Stimulated activated naive CD8-positive, alpha-beta T cell treated with anti-CD3 and anti-CD28 coated beads, Interleukin-15, amount 100 ng/mL, for 72 hours (primary cell): ENCODE measurements at places on chromosomes 6 and 20.

GRCh38 chr20:36010076-36010475, 41.7 kb downstream of the CNBD2 start:
- DNase-seq: no peak

DNA sequence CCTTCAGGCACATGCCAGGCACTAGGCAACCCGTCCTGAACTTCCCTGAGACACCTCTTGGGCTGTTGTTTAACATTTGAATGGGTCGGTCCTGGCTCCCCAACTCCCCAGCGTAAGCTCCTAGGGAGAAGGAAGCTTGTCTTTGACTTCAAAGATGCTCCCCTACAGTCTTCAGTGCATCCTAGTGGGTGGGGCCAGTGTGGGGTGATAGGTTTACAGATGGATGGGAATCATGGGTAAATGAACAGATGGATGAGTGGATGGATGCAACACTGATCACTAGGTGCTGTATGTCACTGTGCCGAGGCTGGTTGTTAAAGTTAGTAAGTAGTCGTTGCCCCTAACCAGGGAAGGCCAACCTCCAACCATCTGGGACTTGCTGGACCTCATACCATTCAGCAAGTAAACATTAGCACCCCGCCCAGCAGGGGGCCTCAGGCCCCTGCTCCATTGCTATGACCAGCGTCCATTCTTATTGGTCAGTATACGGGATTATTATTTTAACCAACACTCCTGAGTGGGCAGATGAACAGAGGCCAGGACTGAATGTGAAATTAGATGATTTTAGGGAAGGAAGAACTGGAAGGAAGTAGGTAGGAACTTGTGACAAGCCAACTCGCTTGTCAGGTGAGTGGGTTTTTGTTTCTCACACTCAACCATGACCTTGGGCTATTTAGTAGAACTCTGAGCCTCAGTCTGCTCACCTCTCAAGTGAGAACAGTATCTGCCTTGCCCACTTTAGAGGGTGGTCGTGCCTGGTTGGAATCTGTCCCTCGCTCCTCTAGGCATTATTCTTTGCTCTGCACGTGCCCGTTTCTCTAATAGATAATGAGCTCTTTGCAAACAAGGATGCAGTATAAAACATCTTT, 82.9 kb upstream of the FOXP4 start:
- peak; percentile 42 for DNase-seq

DNA sequence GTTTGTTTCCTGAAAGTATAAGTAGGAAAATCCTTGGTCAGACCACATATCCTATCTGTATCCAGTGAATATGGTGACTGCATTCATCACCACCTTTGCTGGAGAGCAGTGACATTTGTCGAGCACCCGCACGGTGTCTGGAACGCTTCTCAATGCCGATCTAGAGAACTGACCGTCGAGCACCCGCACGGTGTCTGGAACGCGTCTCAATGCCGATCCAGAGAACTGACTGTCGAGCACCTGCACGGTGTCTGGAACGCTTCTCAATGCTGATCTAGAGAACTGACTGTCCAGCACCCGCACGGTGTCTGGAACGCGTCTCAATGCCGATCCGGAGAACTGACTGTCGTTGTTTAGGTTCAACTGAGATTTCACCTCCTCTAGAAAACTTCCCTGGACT, 67.8 kb downstream of the HUS1B start:
- no peak for DNase-seq

- no peak for DNase-seq
These were observed 23.8 kb downstream of the MAN1A1 start for GRCh38 chr6:119325559-119326265.

GRCh38 chr6:169964486-169965180, 213.2 kb downstream of the ERMARD start:
- no peak for DNase-seq

DNA sequence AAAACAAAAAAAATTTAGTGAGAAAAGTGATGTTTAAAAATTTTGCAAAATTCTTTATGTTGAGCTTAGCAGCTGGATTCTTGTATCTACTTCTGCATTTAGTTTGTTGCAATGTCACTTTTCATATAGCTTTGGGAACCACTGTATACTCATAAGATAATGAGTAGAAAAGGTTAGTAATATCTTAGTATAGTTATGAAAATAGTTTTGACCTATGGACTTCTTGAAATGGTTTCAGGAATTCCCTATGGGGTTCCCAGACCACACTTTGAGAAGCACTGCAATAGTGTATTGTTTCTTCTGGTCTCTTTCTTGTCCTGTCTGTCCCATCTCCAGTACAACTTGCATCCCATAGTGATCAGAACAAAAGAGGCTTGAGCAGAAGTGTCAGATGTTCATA, 29.4 kb downstream of the PPP1R16B start:
- DNase-seq: no peak

DNA sequence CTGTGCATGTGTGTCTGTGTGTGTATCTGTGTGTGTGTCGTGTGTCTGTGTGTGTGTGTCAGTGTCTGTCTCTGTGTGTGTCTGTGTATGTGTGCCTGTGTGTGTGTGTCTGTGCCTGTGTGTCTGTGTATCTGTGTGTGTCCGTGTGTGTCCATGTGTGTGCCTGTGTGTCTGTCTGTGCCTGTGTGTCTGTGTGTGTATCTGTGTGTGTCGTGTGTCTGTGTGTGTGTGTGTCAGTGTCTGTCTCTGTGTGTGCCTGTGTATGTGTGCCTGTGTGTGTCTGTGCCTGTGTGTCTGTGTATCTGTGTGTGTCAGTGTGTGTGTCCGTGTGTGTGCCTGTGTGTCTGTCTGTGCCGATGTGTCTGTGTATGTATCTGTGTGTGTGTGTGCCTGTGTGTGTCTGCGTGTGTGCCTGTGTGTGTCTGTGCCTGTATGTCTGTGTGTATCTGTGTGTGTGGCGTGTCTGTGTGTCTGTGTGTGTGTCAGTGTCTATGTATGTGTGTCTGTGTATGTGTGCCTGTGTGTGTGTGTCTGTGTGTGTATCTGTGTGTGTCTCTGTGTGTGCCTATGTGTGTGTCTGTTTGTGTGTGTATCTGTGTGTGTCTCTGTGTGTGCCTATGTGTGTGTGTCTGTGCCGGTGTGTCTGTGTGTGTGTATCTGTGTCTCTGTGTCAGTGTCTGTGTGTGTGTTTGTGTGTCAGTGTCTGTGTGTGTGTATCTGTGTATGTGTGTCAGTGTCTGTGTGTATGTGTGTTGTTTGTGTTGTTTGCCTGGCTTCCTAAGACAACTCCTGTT, 11.6 kb downstream of the SNPH start:
- no peak for DNase-seq

DNA sequence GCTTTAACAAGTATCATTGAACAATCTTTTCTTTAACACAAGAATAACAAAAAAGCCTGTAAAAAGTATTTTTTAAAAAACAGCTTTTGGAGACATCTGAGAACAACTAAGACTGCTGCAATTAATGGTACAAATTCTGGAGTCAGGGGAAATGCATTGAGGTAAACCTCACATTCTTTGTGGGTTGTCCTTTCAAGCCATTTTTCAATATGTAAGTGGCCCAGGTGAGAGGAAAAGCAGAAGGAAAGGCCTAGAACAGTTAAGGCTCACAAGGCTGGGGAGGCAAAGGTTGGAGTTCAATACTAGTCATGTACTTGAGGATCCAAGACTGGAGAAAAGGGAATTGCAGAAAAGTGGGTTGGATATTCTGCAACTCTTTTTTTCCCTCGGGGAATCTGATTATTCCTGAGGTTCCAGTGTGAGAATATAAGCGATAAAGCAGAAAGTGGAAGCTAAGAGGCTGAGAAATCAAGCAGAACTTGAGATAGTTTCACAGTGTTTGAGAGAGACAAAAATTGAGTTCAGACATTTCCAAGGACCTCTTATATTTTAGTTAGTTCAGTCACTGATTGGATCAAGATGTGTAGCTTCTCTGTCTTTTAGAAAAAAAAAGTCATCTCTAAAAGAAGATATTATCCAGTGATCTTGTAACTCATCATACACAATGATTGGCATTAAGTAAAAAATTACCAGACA, 25.0 kb upstream of the TXLNB start:
- no peak for DNase-seq

DNA sequence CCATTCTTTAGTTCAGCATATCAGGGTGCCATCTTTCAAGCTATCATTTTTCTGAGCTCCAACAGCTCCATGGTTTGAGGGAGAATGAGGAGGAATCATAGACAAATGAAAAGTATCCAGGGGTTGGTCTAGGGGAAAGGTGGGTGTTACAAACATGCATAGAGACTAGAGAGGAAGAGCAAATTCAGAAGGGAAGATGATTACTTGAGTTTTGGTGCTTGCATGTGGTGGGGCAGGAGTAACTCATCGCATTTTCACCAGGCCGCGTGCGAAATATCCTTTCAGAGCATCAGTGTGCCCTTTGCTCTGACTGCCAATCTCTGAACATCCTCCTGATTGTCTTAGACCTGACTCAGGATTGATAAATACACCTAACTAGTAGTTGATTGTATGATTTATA, 7.7 kb upstream of the BICRAL start:
- peak; percentile 28 for DNase-seq

DNA sequence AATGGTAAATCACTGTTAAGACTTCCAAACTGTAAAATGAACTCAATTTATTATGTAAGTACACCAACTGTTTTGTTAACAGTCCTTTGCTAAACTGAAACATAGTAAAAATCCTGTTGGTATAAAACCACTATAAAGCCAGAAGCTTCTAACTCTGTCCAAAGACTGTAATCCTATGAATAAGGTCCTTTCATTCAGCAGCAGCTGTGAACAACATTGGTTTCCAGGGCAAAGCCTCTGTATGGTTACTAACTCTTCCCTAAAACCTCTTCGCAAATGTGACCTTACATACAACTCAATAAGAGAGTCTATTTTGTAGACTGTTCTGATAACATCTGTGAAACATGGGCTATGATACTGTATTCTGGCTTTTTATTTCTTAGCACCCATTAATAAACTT, 40.1 kb downstream of the NUP153 start:
- no peak for DNase-seq

DNA sequence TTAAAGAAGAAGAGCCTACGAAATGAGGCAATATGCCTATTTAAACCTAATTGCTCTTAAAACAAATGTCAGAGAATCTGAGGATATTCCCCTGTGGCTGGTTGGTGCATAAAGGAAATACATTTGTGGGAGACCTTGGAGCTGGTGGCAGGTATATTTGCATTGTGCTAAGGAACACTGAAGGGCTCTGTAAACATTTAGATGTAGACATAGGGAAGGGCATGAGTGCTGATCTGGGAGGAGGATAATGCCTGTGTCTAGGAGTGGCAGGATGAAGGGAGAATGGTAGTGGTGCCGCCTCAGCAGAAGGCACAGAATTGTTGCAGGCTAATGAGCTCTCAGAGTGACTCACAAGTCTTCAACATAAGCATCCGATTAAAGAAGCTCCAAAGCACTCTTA, 85.8 kb downstream of the CD164 start:
- DNase-seq: no peak

DNA sequence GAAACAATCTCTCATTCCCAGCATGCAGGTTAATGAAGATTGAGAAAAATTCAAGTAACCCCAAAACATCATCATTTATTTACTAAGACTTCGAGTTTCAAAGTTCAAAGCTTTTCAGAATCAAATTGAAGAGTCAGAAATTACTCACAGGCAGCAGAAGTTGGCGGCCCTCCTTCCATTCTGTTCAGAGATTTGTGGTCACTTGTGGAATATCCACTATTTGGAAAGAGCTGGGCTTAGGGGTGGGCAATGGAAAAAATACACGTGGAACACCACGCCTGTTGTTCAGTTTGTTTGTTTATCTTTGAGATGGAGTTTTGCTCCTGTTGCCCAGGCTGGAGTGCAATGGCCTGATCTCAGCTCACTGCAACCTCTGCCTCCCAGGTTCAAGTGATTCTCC, 108.6 kb upstream of the NAA20 start:
- DNase-seq: no peak

GRCh38 chr20:22758815-22759214, 174.4 kb upstream of the FOXA2 start:
- DNase-seq: no peak

DNA sequence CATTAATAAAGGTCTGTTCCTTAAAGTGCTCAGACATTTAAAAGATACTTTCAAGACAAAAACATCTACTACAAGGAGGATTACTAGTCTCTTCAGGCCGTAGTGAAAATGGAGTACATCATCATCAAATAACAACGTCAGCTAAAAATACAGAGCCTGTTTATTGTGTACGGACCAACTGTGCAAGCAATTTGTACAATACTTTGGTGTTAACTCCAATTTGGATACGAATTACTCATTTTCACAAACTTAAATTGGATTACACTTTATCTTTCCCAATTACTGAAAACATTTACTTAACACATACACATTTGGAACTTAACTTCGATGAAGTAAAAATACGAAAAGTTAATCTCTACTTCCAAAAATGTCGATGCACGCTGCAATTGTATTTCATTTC, 802 bp downstream of the CYP39A1 start:
- no peak for DNase-seq

GRCh38 chr6:70811788-70812187, 144.1 kb downstream of the SMAP1 start:
- no peak for DNase-seq

GRCh38 chr6:46927066-46927465, 5.3 kb upstream of the ADGRF5 start:
- DNase-seq: no peak

- no peak for DNase-seq
These were observed 17.4 kb downstream of the COL20A1 start for GRCh38 chr20:63310265-63310991.

DNA sequence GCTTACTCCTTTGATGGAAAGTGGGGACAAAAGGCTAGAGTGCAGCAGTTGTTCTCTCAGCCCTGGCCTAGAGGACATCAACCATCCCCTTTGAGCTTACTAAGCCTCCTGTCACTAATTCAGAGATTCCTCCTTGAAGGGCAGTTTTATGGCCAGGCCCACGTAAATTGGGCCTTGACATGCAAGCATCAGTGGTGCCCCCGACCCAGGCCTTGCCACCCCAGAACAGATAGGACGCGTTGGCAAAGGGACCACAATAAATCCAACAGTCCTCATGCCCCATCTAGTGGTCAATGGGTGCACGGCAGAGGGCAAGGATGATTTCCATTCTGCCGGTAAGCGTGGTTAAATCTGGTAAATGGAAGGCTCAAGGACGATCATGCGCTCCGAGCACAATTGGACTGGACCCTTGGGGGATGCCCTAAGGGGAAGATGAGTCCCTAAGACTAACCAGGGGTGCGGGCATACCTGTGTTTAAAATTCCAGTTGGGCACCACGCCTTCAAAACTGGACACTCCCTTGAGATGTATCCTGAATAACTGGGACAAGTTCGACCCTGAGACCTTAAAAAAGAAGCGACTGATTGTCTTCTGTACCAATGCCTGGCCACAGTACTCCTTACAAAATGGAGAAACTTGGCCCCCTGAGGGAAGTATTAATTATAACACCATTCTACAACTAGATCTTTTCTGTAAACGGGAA, 32.6 kb downstream of the CEP85L start:
- peak; percentile 59 for DNase-seq

- peak; percentile 89 for DNase-seq
These were observed 131.2 kb upstream of the BTN3A2 start for GRCh38 chr6:26233649-26234420.

DNA sequence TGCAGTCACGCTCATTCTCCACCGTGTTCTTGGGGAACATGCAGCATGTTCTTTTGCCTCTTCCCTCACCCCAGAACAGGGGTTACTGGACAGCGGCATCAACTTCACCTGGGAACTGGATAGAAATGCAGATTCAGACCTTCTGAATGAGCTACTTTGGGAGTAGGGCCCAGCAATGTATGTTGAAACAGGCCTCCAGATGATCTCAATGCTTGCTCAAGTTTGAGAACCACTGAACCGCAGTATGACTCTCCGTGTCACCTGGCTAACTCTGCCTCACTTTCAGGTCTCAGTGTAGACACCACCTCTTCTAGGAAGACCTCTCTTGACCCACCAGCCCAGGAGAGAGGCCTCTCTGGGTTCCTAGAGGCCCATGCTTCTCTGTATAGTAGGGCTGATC, 4.9 kb downstream of the TRIB3 start:
- no peak for DNase-seq

GRCh38 chr6:52335576-52335975, 26.4 kb upstream of the PAQR8 start:
- no peak for DNase-seq
